Esophagus squamous epithelium (tissue), 5 donors: ENCODE measurements at places on chromosomes 6 and 20.

DNA sequence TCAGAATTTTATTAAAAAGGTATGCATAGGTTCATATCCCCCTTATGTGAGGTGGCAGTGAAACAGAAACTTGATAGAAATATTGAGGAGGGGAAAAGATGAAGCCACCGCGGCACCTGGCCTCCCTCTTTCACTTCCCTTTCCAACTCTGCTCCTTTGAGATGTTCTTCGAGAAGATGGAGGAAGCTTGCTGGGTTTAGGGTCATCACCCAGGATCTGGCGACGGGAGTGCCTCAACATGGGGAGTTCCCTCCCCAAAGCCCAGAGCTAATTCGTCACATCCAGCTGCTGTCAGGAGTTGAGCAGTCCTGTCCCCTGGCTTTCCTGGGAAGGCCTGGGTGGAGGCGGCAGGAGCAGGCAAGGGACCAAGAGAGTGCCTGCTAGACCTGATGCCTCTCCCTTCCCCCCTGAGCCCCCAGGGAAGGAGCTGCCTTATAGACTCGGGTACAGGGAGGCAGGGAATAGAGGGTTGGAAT is 29.1 kb downstream of the RREB1 start:
- no peak for DNase-seq

- DNase-seq, result no peak
These were observed 4.9 kb downstream of the VEGFA start for GRCh38 chr6:43774776-43775534.

DNA sequence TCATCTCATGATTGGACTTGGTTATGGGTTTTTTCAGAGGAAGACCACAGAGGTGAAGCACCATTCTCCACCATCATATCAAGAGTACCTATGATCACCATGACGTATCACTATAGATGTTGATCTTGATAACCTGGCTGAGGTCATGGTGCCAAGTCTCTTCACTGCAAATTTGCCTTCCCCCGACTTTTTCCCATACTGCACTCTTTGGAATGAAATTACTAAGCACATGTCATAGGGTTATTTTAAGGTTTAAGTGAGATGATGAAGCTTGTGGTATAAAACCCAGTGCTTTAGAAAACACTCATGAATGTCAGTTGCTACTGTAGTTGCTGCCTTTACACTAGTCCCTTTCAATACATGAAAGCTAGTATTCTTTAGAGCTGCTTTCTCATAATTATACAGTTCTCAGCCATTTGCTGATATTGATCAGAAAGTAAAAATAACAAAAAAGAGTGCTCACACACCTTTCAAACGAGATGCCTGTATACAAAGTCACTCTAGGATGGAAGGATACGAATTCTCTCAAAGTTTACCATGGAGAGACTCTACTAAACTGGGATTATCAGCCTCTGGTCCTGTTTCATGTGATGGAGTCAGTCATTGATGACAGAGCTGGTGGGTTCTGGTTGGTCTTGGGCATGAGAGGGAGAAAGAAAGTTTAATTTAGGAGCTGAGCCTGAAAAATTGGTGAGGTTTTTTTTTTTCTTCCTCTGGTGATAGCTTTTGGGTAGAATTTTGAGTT is 228.1 kb downstream of the PRL start:
- DNase-seq, result no peak

GRCh38 chr6:29567991-29568390 is 8.5 kb upstream of the UBD start:
- no peak for DNase-seq

DNA sequence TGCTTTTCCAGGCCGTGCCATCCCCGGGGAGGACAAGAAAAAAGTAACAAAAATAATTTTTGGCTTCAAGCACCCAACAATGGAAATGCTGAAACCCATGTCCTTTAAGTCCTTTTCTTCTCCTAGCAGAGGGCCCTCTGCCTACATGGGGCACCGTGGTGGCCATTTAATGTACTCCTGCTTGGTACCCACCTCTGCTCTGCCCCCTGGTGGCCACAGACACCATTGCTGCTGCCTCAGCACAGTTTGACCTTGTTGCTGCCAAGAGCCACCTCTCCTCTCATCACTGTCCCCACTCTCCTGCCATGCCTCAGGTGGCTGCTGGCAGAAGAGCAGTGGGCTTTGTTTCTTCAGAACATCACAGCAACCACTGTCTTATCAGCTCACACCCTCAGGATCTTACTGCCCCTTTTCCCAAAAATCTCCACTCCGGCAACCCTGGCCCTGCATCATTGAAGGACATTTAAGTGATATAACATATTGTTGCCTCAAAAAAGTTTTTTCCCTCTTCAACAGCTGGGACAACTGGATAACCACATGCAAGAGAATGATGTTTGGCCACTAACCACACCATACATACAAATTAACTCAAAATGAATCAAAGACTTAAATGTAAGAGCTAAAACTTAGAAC is 12.9 kb upstream of the ARMC2 start:
- DNase-seq, result peak; percentile 35

- DNase-seq, result no peak
These were observed 56.2 kb downstream of the SSR1 start for GRCh38 chr6:7256785-7257184.

DNA sequence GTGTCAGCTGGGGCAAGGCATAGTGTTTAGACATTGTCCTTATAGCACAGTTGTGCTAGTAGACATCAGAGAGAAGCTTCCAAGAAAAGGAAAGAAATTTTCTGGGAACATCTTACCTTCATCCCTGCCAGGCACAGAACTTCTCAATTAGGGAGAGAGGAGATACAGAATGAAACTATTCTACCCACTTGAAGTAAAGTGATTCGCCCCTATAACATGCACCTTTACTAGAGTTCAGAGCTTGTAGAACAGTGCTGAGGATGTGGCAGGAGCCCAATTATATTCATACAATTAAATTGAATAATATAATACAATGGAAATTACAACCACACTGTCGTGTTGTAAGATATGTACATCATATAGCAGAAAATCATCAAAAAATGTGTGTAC is 1063.9 kb upstream of the CITED2 start:
- no peak for DNase-seq

DNA sequence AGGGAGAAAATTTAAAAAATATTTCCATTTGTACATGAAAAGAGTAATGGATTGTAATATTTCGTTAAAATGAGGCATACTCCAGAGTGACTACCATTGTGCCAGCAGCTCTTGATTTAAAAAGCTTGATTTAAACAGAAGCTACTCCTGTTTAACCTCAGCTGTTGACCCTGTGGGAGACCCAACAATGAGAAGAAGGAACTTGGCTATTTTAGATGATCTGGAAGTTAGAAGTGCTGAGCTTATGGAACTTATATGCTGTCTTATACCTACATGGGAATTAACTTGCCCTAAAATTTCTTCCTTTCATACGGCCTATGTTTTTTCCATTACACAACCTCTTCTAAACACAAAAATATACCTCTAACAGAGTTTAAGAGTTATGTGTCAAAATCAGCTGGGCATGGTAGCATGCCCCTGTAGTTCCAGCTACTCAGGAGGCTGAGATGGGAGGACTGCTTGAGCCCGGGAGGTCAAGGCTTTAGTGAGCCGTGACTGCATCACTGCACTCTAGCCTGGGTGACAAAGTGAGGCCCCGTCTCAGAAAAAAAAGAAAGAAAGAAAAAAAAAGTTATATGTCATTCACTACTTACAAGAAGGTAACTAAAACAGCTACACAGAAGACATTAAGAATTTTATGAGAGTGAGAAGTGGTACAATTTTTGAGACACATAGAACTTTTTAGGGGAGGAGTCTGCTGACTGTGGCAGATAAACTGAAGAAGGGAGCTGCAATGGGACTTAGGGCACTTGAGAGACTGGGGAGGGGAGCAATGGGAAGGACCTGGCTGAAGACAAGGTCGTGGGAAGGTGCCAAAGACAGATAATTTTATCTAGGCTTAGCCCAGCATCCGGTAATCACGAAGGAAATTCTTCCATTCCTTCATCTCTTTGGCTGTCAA is 139.9 kb downstream of the MYB start:
- DNase-seq, result no peak

GRCh38 chr20:34375977-34376430 is 12.9 kb downstream of the ITCH start:
- DNase-seq, result no peak

DNA sequence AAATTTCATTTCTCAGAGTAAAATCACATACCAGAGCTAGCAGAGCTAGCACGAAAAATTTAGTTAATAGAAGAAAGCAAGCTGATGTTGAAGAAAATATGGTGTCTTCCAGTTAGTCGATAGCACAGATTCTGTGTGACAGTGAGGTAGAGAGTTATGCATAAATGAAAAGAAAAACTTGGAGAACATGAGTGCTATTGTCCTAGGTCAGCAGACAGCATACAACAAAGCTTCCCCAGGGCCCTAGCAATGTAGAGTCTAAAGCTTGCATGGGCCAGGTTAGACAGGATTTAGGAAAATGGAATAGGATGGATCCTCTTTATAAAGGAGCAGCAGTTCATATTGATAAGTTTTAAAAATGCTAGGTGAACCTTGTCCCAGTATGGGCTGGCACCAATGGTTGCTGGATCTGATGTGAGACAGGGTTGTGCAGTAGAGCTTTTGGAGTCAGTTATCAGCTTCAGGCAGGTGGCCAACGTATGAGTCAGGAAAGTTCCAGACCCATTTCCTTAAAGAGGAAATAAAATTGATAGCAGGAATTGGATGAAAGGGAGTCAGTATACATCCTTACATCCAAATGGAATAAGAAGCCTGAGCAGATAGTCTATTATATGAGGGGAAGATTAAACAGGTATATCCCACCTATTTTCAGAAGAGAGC is 277.2 kb downstream of the FRK start:
- no peak for DNase-seq

DNA sequence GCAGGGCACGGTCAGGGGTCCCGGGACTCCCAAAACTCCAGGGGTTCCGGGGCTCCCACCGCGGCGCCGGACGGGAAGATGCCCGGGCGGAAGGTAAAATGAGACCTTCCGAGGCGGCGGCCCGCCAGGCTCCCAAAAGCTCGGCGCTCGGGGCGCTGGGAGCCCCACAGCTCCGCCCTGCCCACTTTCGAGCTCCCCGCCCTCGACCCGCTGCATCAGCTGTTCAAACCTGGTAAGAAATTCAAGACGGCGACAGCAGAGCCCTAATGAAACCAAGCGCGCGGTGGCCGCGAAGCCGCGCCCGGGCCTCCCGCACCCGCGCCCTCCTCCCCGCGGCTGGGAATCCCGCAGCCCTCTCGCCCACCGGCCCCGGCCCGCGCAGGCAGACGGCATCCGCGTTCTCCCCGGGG is 369 bp downstream of the SLC4A11 start:
- DNase-seq, result no peak

- DNase-seq, result no peak
These were observed 10.4 kb downstream of the MRPL14 start for GRCh38 chr6:44116641-44117382.

DNA sequence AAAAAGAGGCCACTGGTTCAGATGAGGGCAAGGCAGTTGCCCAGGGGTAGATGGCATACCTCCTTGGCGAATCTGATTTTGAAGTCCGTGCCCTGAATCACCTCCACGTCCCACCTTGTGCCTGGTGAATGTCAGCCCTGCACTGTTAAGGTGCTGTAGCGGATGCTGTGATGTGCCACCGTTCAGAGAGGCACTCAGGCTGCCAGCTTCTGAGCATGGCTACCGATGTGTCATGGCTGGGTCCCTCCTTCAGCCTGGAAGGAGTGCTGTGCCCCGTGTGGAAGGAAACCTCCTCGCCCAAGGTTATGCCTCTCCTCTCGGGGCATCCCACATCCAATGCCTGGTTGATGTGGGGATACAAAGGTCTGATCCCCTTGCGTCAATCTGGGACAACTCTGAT is 43.6 kb downstream of the UST start:
- DNase-seq, result no peak

DNA sequence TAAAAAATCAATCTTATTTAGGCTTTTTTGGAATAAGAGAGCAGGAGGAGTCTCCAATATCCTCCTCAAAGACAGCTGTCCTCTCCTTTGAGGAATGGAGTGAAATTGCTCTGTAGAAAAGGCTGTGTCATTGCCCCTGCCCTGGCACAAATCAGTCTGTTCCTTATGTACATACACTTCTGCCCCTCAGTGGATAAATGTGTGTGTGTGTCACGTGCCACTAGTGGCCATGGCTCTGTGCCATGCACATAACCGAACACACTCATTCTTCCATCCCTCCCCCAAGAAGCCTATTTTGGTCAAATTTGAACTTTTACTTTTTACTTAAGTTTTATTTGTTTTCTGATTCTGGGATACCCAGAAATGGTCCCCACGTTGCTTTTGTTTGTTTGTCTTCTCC is 49.2 kb downstream of the ANKS1A start:
- DNase-seq, result no peak

- DNase-seq, result no peak
These were observed 10.3 kb upstream of the RAD21L1 start for GRCh38 chr20:1215386-1216170.

GRCh38 chr6:36914227-36914794 is 28.6 kb downstream of the C6orf89 start:
- no peak for DNase-seq

GRCh38 chr20:23152902-23153301 is 66.8 kb upstream of the CD93 start:
- DNase-seq, result no peak

GRCh38 chr20:50821257-50821921 is 26.5 kb downstream of the BCAS4 start:
- no peak for DNase-seq

GRCh38 chr6:36999061-36999750 is 6.2 kb upstream of the FGD2 start:
- DNase-seq, result no peak

DNA sequence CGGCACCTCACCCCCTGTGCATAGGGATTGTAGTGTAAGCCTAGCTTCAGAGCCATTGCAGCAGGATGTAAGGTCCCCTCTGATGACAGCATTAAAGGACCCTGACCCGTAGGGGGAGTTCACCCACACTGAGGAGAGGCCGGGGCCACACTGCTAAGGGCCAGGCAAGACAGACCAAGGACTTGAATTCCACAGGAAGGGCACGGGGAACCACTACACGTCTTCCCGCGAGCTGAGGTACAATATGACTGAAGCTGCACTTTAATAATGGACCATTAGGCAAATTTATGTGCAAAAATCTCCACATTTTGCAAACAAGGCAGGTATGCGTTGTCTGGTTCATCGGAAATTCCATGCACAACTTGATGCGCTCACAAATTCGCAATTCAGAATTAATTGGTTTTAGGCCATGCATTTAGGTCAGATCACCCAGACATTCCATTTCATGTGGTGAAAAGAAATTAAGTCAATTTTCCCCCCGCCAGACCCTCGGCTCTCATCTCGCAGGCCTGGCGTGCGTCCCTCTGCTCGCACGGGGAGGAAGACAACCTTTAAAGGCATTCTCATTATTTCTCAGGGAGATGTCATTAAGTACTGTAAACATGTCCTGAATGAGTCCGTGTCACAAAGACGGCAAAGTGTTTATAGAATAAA is 111.8 kb downstream of the FOXA2 start:
- no peak for DNase-seq
